Spleen (tissue), 13 donors: ENCODE measurements at places on chromosomes 2 and 18. TPM values are rescaled to one million over a fixed set of nuclear protein-coding genes. Genes with fewer than 3 reads are reported as not detected.
A peak's percentile ranks its signal among the peaks of the same experiment; 100 is the strongest.

DNA sequence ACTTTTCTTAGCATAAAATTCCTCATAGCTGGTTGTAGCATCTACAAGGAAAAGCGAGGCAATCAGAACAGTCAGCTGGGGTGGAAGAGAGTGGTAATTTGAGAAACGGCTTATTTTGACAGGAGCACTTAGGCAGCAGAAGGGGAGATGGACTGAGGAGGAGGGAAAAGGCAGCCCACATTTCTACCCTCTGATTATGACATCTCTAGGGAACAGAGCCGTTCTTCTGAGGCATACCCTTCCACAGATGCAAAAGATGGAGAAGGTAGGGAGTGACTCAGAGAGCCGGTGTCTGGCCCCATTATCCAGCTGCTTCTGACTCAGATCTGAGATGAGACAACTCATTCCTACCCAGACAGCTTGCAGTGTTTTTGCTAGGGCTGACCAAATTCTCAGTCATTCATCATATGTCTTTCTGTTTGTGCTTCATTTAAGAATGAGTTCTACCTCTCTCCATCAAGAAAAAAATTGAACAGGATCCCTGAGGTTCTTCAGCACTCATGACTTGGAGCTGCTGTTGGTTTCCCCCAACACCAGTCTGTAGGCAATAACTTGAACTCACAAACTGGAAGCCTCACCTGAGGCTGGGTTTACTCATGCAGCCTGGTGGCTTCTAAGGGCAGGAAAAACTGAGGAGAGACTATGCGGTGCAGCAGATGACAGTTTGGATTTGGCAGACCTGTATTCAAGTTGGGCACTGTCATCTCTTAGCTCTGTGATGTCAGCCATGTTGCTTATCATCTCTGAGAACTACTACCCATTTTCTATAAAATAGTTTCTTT lies 15.9 kb upstream of the SEC11C start:
- H3K27ac ChIP-seq = no peak overlapping the region
- no peak overlapping the region for H3K4me3 ChIP-seq
- H3K36me3 ChIP-seq = no peaks in the 10 kb centered on the region
- no peaks in the 10 kb centered on the region for H3K4me1 ChIP-seq

DNA sequence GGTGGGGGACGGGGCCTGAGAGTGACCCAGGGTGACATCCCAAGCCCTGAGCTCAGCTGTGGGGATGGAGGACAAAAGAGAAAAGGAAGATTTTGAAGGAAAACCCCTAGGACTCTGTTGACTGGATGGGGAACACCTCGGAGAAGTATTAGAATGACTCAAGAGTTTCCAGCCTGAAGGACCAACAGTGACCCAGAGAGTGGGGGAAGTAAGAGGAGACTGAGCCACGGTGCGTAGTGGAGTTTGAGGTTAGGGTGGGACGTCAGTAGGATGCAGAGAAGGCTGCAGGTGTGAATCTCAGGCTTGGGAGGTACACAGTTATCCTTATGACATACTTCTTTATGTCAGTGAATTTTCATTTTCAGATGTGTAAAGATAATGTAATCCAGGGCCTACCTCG lies 119.5 kb downstream of the NCK2 start:
- DNase-seq = no peak
- H3K4me3 ChIP-seq = no peak overlapping the region
- no peaks in the 10 kb centered on the region for H3K27me3 ChIP-seq
- H3K27ac ChIP-seq = no peak overlapping the region

- no peaks in the 10 kb centered on the region for H3K27me3 ChIP-seq
- no peak overlapping the region for H3K4me3 ChIP-seq
- no peaks in the 10 kb centered on the region for H3K4me1 ChIP-seq
- no peak for DNase-seq
Measured at GRCh38 chr2:135914485-135914884, 38.2 kb upstream of the MCM6 start.

GRCh38 chr2:78999406-78999805 lies 26.1 kb upstream of the REG3G start:
- H3K4me3 ChIP-seq = no peak overlapping the region
- no peaks in the 10 kb centered on the region for H3K36me3 ChIP-seq
- H3K27me3 ChIP-seq = peaks cover 5% of the 10 kb centered on the region
- H3K27ac ChIP-seq = no peak overlapping the region

DNA sequence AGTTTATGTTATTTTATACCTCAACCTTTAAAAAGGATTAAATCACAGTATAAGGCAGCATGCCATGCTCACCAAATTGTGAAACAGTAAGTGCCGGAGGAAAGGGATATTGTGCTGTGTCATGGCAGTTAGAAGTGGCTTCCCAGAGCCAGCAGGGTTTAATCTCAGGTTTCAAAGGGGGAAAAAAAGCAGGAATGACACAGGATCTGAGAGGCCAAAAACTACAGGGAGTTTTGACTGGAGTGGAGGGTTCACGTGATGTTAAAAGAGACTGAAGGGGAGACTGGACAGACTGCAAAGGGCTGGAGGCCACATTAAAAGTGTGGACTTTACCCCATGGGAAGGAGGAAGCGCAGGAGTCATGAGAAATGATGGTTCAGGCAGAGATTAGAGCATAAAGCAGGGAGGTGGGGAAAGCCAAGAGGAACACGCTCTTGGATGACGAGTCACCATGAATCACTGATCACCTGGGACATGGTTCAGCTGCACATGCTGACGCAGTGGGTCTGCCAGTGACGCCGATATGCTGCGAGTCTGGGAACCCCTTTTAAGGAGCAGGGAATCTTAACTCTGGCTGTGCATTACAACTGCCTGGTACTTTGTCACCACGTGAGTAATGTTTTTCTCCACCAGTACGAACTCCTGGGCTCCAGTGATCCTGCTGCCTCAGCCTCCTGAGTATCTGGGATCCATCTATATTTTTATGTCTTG lies 6.1 kb downstream of the CHMP1B start:
- peak; percentile 36 for DNase-seq
- no peaks in the 10 kb centered on the region for H3K27me3 ChIP-seq
- H3K4me1 ChIP-seq = peaks cover 18% of the 10 kb centered on the region
- H3K27ac ChIP-seq = no peak overlapping the region
- peaks cover 32% of the 10 kb centered on the region for H3K36me3 ChIP-seq
- H3K4me3 ChIP-seq = no peak overlapping the region

GRCh38 chr2:25320077-25320476 lies 21.6 kb downstream of the DNMT3A start:
- H3K4me3 ChIP-seq = no peak overlapping the region
- no peak overlapping the region for H3K27ac ChIP-seq
- H3K4me1 ChIP-seq = peaks cover 18% of the 10 kb centered on the region
- no peaks in the 10 kb centered on the region for H3K27me3 ChIP-seq

DNA sequence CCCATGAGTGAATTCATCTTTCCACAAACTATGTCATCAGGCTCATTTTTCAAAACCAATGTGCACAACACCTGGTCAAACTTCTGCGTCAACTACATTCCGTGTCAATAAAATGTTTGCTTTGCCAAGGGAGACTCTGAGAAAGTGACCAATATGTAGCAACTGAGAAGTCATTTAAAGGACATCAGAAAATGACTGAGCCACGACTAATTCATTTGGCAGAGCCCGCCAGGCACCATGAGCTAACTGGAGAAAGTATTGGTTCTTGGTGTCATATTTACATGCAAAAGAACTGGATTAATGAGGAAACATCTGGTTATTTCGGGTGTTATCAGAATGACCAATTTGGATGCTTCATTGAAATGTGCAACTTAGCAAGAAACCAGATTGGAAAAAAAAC lies 7.2 kb downstream of the RND3 start:
- peaks cover 15% of the 10 kb centered on the region for H3K27me3 ChIP-seq
- no peak for DNase-seq
- H3K4me3 ChIP-seq = no peak overlapping the region
- H3K27ac ChIP-seq = no peak overlapping the region
- no peaks in the 10 kb centered on the region for H3K36me3 ChIP-seq

GRCh38 chr2:117968722-117969121 lies 45.1 kb downstream of the CCDC93 start:
- H3K4me3 ChIP-seq = no peak overlapping the region
- H3K36me3 ChIP-seq = peaks cover 100% of the 10 kb centered on the region
- no peak for DNase-seq
- no peak overlapping the region for H3K27ac ChIP-seq
- peaks cover 13% of the 10 kb centered on the region for H3K4me1 ChIP-seq

DNA sequence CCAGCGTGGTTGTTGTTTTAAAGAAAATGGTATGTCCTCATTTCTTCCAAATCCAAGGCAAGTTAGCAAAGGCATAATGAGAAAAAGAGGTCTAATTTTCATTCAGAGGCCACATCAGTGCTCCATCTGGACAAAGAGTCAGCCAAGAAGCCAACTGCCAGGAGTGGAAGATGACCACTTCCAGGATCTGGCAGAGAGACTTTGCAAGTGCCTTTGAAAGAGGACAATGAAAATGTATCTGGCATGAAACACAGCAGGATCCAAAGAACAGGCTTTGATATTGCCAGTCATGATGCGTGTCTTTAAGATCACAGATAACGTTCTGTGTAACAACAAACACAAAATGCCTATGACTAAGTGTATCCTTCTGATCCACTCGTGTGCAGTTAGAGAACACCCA lies 82.8 kb downstream of the AFF3 start:
- H3K4me3 ChIP-seq = no peak overlapping the region
- no peak overlapping the region for H3K27ac ChIP-seq
- H3K36me3 ChIP-seq = no peaks in the 10 kb centered on the region
- DNase-seq = no peak
- H3K27me3 ChIP-seq = no peaks in the 10 kb centered on the region

DNA sequence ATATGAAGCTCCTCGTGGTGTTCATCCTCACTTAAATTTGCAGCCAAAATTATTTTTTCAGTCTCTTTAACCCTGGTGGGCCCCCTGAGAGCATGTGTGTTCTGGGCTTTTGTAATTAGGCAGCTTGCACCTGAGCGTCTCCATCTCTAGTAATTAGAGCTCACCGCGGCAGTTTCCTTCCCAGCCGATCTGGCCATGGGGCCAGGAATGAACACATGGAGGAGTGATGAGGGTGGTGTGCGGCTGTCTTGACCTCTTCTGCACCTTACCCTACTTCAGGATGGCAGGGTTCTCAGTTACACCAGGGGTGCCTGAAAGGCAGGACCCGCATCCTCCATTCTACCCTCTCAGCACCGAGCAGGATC lies 98.5 kb downstream of the AFF3 start:
- peaks cover 14% of the 10 kb centered on the region for H3K4me1 ChIP-seq
- DNase-seq = no peak
- no peaks in the 10 kb centered on the region for H3K36me3 ChIP-seq

DNA sequence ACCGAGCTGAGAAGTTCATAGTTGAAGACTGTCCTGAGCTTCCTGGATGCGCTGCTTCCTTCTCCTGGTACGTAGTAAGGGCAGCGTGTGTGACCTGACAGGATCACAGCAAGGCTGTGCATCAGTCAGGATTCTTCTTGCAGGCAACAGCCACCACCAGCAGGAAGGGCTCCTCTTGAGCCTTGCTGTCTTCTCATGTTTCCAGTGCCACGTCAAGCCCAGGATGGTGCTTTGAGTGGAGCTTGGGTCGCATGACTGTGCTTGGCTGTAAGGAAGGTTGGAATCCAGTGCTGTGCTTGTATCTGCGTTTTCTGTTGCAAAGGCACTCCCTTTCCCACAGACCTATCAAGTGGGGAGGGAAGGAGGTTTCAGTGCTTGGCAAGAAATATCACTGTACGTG lies 194.3 kb downstream of the LDLRAD4 start:
- peaks cover 3% of the 10 kb centered on the region for H3K4me1 ChIP-seq
- no peak overlapping the region for H3K27ac ChIP-seq
- no peak for DNase-seq
- H3K36me3 ChIP-seq = no peaks in the 10 kb centered on the region
- H3K4me3 ChIP-seq = no peak overlapping the region
- H3K27me3 ChIP-seq = no peaks in the 10 kb centered on the region

DNA sequence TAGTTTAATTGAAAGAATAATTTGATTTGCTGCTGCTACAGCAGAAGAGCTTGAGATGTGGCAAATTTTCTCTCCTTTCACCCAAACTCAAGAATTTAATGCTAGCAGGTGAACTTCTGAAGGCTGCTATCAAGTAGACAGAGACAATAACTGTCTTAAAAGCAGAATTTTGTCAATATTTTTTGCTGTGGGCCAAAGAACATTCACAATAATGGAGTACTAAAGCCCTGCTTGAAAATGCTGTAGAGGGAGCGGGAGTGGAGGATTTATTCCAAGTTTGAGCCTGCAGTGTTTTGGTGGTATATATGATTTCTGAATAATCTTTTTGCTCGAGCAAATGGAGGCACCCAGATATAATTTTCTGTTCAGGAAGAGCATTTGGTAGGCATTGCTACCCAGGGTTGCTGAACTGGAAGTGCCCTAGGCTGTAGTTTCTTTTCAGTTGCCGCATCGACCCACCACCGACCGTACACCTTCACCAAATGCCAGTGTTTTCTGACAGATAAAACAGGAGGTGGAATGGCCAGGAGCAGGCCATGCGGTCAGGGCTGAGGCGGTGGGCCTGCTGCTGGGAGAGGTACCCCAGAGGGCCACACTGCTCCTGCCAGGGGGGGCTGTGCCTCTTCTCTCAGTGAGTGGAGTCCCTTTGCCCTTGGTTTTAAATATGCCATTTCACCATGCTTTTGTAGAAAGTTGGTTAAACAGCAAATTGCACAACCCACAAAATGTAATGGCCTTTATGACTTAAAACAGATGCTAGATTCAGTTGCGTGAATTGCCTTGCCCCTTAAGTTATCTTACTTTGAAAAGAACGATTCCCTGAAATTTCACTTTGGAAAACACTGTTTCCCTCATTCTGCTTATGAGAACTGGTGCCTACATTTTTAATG lies 36.4 kb downstream of the TSHZ1 start:
- H3K4me1 ChIP-seq = peaks cover 23% of the 10 kb centered on the region
- H3K36me3 ChIP-seq = no peaks in the 10 kb centered on the region
- peak overlapping the region; percentile 21 for H3K4me3 ChIP-seq
- peak overlapping the region; percentile 67 for H3K27ac ChIP-seq

- H3K27ac ChIP-seq = no peak overlapping the region
- DNase-seq = no peak
- no peaks in the 10 kb centered on the region for H3K4me1 ChIP-seq
- H3K36me3 ChIP-seq = no peaks in the 10 kb centered on the region
Measured at GRCh38 chr18:11925800-11926481, 17.8 kb upstream of the MPPE1 start.

DNA sequence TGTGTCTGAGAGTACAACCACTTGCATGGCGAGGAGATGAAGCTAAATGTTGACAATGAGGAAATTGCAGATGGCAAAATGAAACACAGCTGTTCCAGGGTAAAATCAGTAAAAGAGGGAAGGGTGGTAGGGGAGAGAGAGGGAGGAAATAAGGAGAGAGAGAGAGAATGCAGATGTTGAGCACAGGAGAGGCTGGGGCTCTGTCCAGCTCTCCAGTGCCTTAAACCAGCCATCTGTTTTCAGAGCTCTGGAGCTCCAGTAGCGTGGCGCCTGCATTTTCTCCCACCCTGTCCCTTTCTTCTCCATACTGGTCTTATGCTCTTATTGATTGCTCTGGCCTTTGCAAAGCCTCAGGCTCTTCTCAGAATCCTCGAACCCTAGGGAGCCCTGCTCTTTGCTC lies 52.7 kb upstream of the BOD1L2 start:
- peaks cover 87% of the 10 kb centered on the region for H3K27me3 ChIP-seq
- H3K27ac ChIP-seq = no peak overlapping the region
- no peaks in the 10 kb centered on the region for H3K36me3 ChIP-seq
- H3K4me1 ChIP-seq = no peaks in the 10 kb centered on the region
- H3K4me3 ChIP-seq = no peak overlapping the region
- no peak for DNase-seq

Gene KLF7
- 43.3 TPM for total RNA-seq

Gene ALPI
- total RNA-seq = not detected

Gene KYNU
- total RNA-seq = 21.4 TPM

Gene CRYGC
- not detected for total RNA-seq

Gene ACADL
- total RNA-seq = not detected

Gene DNAH7
- total RNA-seq = 1.9 TPM

Gene TMEM247
- not detected for total RNA-seq

Gene CNOT9
- total RNA-seq = 46.5 TPM

Gene HOXD13
- total RNA-seq = not detected

Gene RUFY4
- 2.6 TPM for total RNA-seq
